Cardiac fibroblast (primary cell): ENCODE measurements at places on chromosomes 6 and 20.

GRCh38 chr6:87289571-87289970 lies 32.8 kb upstream of the SMIM8 start:
- no peak for DNase-seq

- DNase-seq: no peak
Measured at GRCh38 chr6:829656-830055, 136.7 kb upstream of the EXOC2 start.

- no peak for DNase-seq
Measured at GRCh38 chr20:46333161-46333991, 25.1 kb upstream of the CDH22 start.

DNA sequence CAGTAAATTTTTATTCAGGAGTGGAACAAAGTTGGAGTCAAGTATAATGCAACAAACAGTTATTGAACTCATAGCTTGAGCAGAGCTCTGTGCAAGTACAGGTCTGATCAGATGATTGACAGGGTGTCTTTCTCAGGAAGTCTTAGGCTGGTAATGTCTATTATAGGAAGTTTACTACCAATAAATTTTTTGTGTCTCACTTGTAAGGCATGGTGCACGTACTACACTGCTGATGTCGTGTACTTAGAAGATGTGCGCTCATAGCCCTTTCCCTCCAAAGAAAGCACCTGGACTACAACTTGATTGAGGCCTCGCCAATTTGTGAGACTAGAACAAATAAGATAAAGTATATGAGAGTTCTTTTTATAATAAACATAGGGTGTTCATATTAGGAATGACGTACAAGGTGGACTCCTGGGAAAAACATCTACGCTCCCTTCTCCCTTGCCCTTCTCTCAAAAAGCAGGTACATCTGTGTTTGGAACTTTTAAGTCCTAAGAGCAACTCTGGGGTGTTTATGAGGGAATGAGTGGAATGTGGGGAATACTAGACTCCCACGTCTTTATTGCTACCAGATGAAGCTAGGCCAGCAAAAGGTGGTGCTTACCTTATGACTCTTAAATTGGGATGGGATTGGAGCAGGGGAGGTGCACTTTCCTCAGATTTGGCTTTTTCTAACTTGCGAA lies 1.5 kb downstream of the NDUFAF5 start:
- no peak for DNase-seq

DNA sequence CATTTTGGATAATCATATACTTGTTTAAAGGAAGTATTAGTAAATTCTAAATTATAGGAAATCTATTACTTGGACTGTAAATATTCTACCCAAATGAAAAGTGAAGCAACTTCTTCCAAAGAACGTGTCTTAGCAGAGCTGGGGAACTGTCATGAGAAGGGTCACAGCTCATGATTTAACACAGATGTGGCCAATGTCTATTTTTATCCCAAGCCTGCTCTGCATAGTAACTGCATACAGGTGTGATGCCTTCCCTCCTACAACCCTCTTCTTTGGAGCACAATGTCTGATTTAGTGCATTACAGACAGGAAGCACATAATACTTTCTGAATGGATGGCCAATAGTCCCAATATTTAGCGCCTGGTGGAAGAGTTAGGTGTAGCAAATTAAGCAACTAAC lies 138.7 kb upstream of the THEMIS start:
- no peak for DNase-seq

- no peak for DNase-seq
Measured at GRCh38 chr6:138607478-138608433, 108.5 kb upstream of the NHSL1 start.
